AG08395 (cell line): ENCODE measurements at places on chromosomes 11 and 22.
A peak's percentile ranks its signal among the peaks of the same experiment; 100 is the strongest.

- DNase-seq, result peak; percentile 72
Observed at GRCh38 chr11:57763568-57763967, 2.0 kb downstream of the CTNND1 start.

- DNase-seq, result no peak
Observed at GRCh38 chr11:91835051-91835560, 389.5 kb upstream of the FAT3 start.

DNA sequence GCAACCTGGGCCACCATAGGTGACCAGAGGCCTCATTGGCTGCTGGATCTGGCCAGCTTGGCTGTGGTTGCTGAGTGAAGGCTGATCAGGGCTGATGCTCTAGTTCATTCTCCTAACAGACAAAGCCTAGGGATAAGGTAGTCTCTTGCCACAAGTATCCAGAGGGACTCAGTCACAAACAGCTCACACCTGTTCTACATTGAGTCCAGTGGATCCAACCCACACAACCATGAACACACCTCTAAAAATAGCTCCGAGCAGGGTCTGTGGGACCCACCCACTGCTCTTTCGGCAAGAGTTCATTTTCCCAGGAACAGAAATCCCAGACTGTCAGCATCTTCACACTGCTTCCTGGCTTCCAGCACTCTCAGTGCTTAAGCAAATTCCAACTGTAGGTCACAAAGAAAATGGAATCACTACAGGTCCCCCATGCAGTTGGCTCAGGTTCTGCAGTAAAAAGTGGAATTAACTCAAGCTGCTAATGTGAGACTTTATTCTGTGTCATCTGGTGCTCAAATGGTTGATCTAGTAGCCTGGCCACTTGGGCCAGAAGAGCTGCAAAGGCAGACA is 67.3 kb downstream of the PPFIBP2 start:
- no peak for DNase-seq

- DNase-seq, result no peak
Observed at GRCh38 chr11:44986315-44986714, 35.6 kb upstream of the TP53I11 start.

- no peak for DNase-seq
Observed at GRCh38 chr22:37266581-37267134, 15.7 kb upstream of the CYTH4 start.

GRCh38 chr11:133239575-133239974 is 292.7 kb downstream of the OPCML start:
- DNase-seq, result no peak

DNA sequence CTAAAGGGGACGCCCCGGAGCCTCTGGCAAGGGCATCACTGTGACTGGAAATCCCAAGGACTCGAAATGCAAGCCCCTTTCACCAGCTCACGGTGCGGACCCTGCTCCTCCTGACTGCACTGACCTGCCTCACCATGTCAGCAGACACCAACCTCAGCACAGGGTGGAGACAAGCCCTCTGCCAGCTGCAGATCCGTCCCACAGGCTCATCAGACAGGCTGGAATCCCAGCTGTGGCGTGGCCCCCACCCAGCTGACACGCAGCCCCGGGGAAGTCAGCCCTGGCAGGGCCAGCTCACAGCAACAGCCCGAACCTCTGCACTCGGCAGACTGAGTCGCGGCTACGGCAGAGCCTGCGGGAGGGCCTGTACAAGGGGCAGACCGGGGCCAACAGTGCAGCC is 36.8 kb downstream of the BRD1 start:
- peak; percentile 74 for DNase-seq

- DNase-seq, result peak; percentile 86
Observed at GRCh38 chr11:304915-305843, 2.4 kb upstream of the IFITM2 start.

GRCh38 chr22:17476838-17477237 is 86.5 kb upstream of the SLC25A18 start:
- DNase-seq, result no peak

- no peak for DNase-seq
Observed at GRCh38 chr11:36288442-36289225, 590 bp downstream of the COMMD9 start.

GRCh38 chr11:121297872-121298271 is 5.3 kb downstream of the SC5D start:
- DNase-seq, result no peak

DNA sequence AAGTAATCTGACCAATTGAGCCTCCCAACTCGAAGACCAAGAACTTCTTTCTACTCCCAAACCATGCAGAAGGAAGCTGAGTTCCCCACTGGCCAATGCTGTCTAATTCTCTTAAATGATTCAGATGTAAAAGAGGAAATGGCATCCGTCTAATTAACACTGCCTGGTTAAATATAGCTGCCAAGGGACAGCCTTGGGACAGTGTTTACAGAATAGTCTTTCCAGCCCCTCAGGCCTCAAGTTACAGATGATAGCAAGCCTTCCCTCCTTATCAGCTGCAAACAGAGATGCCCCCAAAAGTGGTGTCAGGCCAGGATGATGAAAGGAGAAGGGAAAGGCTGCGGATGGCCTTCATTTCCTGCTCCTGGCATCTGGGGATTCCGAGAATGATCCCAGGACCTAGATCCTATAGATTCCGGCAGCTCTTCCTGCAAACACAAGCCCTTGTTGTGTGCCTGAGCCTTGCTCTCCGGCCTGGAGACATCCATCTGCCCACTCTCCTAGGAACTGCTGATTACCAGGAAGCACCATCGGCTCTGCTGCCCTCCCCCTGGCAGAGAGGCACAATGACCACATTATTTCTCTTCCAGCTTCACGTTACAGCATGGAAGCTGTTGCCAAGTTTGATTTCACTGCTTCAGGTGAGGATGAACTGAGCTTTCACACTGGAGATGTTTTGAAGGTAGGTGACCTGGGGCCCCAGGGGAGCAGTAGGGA is 13.5 kb upstream of the TMA7B start:
- no peak for DNase-seq

- no peak for DNase-seq
Observed at GRCh38 chr11:20477418-20478090, 90.0 kb downstream of the PRMT3 start.

GRCh38 chr22:30561402-30562189 is 12.9 kb downstream of the GAL3ST1 start:
- DNase-seq, result no peak

DNA sequence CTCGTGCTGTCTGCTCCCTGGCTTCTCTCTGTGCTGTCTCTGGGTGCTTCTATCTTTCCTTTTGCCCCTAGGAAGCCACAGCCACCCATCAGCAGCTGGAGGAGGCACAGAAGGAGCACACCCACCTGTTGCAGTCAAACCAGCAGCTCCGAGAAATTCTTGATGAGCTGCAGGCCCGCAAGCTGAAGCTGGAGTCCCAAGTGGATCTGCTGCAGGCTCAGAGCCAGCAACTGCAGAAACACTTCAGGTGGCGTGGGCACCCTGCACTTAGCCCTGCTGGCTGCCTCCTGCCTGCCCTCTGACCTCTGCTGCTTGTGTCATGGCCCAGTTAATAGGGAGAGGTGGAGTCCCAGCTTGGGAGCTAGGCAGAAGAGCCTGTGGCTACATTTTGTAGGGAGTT is 67.8 kb downstream of the CEP164 start:
- no peak for DNase-seq

GRCh38 chr11:108508653-108509593 is 10.7 kb upstream of the POGLUT3 start:
- no peak for DNase-seq

DNA sequence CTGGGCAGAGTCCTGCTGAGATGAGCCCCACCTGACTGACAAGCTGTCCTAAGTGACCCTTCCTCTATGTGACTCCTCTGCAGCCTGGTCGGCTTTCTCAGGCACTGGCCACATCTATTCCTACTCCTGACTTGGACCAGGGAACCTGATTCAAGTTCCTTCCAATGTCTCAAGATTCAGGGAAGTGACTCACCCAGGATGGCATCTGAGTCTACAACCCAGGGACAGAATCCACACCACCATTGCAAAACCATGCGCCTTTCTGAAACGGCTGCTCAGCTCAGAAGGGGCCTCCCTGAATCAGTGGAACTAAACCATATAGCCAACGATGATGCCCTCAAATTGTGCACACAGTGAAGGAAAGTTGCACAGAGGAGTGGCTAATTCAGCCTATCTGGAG is 63.9 kb upstream of the CSNK2A3 start:
- DNase-seq, result peak; percentile 92

GRCh38 chr11:64762277-64762673 is 2.5 kb upstream of the PYGM start:
- DNase-seq, result no peak

- peak; percentile 41 for DNase-seq
Observed at GRCh38 chr22:23826510-23827350, 12.1 kb downstream of the DERL3 start.

DNA sequence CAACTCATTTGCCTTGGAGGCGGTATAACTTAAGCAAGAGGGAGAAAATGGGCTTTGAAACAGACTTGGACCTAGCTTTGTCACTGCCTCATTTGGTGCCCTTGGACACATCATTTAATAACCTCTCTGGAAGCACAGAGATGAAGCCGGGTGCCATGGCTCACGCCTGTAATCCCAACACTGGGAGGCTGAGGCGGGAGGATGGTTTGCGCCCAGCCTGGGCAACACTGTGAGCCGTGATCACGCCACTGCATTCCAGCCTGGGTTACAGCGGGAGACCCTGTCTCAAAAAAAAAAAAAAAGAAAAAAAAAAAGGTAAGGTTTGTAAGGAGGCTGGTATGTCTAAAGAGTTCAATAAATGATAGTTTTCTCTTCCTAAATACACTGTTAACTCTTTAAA is 806 bp downstream of the COA4 start:
- DNase-seq, result no peak

DNA sequence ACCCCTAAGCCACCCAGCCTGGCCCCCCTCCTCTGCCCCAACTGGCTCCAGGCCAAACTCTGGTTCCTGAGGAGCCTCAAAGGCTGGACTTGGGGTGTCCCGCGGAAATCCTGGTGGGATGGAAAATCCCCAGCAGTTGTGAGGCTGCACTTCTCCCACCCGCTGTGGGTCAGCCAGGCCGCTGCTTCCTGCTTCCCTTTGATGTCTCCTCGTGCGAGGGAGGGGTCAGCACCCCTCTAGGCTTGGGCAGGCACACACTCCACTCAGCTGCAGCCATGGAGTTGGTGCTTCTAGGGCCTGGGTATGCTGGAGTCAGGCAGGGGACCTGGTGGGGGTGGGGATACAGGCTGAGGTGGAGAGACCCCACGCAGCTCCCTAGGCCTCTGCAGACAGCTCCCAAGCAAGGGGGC is 12.0 kb downstream of the KCNQ1OT1 start:
- DNase-seq, result no peak

DNA sequence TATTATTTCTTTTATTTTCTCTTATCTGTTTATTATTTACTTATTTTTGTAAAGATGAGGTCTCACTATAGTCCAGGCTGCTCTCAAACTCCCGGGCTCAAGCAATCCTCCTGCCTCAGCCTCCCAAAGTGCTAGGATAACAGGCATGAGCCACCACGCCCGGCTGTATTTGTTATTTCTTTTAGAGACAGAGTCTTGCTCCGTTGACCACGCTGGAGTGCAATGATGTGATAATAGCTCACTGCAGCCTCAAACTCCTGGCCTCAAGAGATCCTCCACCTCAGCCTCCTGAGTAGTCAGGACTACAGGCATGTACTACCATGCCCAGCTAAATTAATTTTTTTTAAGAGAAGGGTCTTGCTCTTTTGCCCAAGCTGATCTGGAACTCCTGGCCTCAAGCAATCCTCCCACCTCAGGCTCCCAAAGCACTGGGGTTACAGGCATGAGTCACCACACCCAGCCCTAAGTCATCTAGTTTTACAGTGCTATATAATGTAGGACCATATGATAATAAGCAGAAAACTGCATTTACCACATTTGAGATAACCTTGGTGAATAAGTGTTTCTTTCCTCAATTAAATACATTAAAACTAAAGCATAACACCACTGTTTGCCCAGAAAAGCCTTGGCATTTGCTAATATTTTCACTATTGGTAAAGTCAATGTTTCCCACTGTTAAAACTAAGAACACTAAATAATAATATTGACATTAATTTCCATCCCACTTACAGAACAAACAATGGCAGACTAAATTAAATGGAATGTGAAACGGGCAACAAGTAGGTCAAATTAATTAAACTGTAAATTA is 127.5 kb downstream of the SIK3 start:
- DNase-seq, result no peak

- no peak for DNase-seq
Observed at GRCh38 chr11:105152021-105152512, 12.5 kb upstream of the CARD18 start.

DNA sequence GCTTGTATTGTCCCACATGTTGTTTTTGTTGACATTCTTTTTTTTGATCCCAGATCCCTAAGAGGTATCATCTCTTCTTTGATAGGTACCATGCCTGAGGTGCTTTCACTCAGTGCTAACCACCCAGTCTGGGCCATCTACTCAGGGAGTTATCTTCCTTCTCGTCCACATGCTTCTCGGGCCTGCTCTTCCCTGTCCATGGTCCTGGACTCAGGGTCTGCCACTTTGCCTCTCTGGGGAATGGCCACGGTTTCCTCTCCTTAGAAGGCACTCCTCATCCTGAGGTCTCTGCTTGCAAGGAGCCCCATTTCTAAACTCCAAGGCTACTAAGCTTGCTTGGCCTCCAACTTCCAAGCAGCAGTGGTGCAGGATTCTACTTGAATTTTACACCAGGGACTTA is 227.0 kb upstream of the NCAM1 start:
- peak; percentile 63 for DNase-seq

DNA sequence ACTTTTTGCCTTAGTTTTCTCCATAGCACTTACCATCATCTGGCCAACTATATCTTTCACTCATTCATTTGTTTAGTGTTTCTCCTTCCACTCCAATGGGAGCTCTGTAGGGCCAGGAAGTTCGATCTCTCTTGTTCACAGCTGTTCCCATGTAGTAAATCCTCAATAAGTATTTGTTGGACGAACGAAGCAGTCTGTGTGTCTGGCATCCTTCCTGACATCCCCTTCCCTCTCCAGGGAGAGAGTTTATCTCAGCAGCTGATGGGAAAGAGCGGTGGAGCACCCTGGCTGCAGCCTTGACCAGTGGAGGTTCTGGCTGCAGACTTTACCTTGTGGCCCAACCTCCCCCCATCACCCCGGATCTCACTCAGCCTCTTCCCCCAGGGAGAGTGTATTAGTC is 141.7 kb downstream of the CHST1 start:
- DNase-seq, result no peak
